ENCODE measurements at places on chromosomes 7 and 10.

- DNase-seq = no peak
These were observed 49.0 kb downstream of the NDUFB2 start for GRCh38 chr7:140745266-140746058.

DNA sequence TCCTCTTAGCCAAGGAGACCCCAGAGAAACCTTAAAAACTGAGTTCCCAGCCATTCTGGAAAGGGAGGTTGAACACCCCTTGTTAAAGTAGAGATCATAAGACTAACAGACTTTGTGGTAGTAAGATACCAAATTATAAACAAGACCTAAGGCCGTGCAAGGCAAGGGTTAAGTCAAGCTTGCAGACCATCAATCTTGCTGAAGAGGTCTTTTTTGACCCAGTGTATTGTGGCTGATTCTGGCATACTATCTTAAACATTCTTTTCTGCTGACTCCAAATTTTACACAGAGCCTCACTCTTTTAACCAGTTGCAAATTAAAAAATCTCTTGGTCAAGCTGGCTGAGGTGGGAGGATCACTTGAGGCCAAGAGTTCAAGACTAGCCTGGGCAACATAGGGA is 1.2 kb upstream of the TBRG4 start:
- no peak for DNase-seq

- no peak for DNase-seq
These were observed 15.6 kb downstream of the CALCR start for GRCh38 chr7:93558705-93559614.

- no peak for DNase-seq
These were observed 28.9 kb downstream of the LRRC27 start for GRCh38 chr10:132360766-132361447.

DNA sequence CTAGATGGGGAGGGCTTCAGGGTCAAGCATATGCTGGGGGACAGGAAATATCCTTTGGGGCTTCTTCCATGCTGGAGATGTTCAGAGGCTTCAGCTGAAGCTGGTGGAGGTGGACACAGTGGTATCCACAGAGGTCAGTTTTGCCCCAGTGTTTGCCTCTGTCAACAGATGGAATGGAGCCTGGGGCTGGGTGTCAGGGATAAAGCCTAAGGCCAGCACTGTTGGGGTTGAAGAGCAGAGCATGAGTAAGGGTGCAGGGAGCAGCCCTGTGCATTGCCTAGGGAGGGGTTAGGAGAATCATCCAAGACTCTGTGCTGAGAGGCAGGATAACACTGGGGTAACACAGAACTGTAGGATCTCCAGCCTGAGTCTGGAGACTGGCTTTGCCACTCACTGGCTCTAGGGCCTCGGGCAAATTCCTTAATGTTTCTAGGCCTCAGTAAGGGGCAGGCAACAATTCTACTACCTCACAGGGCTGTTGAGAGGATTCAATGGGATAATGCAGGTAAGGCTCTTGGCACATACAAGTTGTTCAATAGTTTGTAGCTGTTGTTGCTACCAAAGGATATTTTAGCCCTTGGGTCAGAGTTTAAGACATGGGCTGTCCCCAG is 21.8 kb upstream of the MYL7 start:
- DNase-seq = no peak

- DNase-seq = no peak
These were observed 626.0 kb downstream of the ACTR3B start for GRCh38 chr7:153385502-153385901.

GRCh38 chr7:151694828-151695580 is 175.3 kb upstream of the RHEB start:
- DNase-seq = no peak

DNA sequence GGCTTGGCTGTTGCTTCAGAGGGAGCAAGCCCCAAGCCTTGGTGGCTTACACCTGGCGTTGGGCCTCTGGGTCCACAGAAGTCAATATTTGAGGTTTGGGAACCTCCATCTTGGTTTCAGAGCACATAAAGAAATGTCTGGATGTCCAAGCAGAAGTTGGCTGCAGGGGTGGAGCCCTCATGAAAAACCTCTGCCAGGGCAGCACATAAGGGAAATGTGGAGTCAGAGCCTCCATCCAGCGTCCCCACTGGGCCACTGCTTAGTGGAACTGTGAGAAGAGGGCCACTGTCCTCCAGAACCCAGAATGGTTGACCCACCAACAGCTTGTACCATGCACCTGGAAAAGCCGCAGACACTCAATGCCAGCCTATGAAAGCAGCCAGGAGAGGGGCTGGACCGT is 573.5 kb upstream of the ZWINT start:
- DNase-seq = no peak

GRCh38 chr7:157719705-157720655 is 383.2 kb downstream of the DNAJB6 start:
- no peak for DNase-seq

DNA sequence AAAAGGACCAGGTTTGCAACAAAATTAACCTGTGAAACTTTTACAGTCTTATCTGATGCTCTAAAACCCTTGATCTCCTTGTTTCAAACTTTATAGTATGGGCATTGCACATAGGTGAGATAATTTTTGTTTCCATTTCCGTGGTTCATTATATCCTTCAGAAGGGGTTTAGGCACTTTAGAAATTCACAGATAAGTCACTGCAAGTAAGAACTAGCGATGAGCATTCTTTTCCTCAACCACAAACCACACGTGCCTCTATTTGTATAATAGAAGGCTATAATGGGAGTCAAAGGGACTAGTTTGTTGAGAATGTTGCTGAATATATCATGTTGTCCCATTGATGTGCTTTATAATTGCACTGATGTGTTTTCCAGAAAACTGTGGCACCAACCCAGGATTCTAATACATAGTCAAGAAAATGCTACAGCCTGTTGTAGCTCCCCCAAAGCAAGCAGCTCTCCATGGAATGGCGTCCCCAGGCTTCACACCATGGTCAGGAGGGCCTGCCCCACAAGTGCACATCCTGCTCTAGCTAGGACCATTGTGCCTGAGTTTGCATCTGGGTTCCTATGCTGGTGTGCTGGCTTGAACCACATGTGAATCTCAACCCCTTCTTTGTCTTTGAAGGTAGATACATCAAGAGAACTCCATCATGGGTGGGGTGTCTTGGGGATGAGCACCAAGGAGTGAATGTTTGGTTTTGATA is 14.0 kb upstream of the ATXN7L1 start:
- DNase-seq = no peak

DNA sequence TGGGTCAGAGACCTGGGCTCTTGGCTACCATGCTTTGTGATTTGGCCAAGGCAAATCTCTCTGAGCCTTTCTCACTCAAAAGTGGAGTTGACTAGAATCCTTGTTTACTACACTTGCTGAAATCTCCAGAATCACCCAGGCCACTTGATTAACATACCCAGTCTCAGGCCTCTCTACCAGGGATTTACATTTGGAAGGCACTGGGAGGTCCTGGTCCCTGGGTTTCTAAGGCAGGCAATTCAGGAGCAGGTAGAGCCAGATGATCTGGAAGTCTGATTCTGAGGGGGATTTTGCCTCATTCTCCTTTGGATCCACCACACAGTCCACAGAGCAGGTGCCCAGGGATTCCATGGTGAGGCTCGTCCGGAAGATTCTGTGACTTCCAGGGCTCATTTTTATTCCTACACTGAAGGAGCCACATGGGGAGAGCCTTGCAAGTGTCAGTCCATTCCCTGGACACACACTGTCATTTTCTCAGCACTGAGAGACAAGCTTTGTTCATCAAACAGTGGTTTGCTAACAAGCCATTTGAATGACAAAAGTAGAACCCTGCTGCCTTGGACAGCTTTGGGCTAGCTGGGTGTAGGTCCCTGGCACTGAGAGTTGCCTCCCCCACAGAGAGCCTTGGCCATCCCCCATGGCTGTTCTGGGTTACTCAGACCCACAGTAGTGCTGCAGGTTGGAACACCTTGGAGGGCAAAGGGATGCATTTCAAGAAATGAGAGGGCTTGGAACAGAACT is 74.2 kb downstream of the NOC3L start:
- DNase-seq = no peak

DNA sequence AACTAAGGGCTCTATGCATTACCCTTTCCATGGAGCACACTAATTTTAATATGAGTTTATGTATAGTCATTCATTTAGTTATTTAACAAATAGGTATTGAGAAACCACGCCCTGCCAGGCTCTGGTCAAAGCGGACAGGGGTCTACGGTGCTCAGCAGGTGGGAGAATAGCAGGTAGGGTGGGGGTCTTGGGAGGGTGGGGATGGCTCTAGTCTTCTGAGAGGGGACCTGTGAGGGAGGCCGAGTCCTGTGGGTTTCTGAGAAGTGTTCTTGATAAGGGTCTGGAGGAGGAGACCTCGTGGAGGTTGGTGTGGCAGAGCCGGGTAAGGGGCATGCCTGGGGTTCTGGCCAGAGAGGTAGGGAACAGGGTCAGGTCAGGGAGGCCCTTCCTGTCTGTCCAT is 1.1 kb downstream of the WDFY4 start:
- DNase-seq = no peak

GRCh38 chr7:113764401-113765035 is 154.3 kb downstream of the PPP1R3A start:
- no peak for DNase-seq

DNA sequence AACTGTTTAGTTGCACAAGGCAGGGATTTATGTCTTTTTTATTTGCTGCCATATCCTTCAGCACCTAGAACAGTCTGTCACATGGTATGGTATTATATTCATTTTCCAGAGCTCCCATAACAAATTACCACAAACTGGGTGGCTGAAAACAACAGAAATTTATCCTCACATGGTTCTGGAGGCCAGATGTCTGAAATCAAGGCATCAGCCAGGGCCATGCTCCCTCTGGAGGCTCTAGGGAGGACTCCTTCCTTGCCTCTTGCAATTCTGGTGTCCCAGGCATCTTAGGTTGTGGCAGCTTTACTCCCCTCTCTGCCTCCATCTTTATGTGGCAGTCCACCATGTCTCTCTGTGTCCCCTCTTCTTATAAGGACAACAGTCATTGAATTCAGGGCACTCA is 43.1 kb downstream of the MET start:
- DNase-seq = no peak

DNA sequence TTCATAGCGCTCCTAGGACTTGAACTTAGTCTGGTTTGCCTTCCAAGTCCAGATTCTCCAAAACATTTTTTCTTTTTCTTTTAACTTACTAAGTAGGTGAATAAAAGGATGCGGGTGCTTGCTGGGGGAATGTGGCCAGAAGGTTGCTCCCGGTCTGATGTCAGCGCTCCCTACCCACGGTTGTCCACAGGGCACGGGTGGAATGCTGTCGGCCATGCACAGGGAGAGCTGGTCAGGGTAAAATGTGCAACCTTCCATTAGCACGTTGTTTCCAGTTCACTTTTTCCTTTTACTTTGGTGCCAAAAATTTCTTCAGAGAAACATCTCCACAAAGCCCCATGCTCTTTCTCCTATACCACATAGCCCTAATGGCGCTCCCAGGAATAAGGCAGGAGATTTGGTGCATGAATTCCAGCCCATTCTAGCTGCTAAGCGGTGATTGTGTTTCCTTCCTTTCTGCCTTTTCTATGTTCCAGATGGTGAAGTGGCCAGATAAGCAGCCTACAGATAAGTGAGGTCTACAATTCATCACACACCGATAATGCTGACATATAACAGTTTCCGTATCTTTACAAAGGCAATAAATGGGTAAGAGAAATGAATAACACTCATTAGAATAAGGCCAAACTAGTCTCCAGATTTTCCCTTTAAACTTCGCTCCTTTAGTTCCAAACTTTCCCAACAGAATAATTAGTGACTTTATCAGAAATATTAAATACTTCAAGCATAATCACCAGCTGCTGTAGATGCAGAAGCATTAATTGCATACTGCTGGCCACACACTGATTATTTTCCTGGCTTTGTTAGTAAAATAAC is 138.3 kb upstream of the FGFR2 start:
- no peak for DNase-seq

DNA sequence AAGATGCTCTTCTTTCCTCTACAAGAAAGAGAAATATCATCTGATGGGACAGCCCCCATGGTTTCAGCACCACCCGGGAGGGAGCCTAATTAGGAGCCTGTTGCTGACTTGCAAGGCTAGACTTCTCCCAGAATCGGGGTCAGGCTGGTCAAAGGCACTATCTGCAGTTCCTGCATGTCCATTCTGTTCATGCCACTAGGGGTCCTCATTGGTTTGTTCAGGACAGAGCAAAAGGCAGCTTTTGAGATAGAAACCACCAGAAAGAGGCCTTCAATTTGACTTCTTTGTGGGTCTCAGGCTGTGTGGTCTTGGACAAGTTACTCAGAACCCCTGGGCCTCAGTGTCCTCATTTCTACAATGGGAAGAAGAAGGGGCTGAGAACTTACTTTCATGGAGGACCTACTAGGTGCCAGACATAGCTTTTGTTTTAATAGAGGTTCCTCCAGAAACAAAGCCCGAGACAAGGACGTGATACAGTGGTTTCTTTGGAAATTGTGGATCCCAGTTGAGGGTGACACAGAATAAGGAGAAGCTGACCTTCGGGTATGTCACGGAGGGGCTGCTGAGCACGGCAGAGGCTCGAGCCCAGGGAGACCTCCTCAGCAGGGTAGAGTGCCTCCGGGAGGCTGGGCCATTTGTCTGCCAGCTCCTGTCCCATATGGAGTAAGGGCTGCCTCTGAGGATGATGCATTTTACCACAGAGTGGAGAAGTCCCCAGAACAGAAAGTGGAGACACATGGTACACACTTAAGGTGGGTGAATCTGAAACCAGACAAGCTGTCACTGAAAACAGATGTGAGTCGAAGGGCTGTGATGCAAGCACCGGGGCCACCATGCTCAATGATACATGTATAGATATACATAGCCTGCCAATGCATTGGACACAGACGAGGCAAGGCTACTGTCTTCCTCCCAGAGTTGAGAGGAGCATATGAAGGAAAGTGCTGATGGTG is 33.1 kb upstream of the NEUROD6 start:
- no peak for DNase-seq

GRCh38 chr7:17502213-17503060 is 204.0 kb downstream of the AHR start:
- DNase-seq = no peak

- peak; percentile 72 for DNase-seq
These were observed 8.5 kb upstream of the SCD start for GRCh38 chr10:100338434-100339036.

GRCh38 chr7:118087126-118087525 is 96.8 kb upstream of the LSM8 start:
- no peak for DNase-seq

DNA sequence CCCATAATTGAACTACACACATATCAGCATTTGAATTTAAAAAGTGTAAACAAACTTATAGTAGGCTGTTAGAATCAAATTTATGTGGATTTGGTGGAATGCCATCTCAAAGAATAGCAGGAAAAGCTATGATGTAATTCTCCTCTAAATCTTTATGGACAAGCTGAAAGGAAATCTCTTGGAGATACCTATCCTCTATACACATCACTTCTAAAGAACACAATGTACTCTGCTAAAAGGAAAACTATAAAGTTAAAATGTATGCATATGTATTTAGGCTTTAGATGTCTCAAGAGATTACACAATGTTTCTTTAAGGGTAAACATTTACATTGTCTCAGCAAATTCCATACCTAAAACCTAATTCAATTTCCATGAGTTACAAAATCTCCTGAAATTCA is 323.3 kb downstream of the CRPPA start:
- DNase-seq = no peak

DNA sequence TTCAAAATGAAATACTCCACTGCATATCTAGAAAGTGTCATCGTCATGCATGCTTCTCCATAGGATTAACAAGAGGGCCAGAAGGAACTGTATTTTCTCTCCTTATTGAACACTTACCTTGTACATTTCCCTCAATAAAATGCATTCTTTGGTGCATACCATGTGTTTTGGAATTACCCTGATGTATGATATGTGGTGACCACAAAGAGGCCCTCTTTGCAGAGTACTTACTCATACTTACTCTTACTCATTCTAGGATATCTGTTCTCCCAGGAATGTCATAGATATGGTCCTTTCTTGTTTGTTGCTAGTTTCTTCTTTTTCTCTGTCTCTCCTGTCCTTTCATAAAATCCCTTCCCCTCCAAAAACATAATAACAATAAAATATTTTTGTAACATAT is 1087.1 kb upstream of the POT1 start:
- no peak for DNase-seq
